ENCODE measurements at places on chromosomes 5 and 9.

DNA sequence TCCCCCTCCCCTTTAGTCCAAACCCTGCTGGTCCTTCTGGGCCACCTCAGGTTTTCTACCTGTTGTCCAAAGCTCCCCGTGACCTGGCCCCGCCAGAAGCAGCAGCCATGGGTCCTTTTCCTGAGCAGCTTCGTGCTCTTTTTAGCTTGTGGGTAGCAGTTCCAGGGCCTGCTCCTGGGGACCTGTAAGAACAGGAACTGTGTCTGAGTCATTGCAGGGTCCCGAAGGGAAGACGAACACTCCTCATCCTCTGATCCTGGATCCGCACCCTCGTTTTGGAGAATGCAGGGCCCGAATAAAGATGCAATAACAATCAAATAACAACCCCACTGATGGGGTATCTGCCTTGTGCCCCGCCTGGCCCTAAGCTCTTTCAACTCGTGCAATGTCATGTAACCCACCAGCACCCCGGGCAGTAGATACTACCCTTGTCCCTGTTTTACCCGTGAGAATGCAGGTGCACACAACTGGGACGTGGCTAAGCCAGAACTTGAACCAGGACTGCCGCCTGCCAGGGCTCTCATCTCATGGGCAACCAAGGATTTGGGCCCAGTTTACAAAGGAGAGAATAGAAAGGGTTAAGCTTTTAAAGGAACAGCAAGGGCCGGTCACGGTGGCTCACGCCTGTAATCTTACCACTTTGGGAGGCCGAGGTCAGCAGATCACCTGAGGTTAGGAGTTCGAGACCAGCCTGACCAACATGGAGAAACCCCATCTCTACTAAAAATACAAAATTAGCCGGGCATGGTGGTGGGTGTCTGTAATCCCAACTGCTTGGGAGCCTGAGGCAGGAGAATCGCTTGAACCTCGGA, 33.2 kb downstream of the NEK6 start:
- no peak for DNase-seq

- no peak for DNase-seq
These were observed 680.0 kb downstream of the SEMA5A start for GRCh38 chr5:8865686-8866374.

- no peak for DNase-seq
These were observed 95.5 kb upstream of the ERBIN start for GRCh38 chr5:65830856-65831255.

GRCh38 chr5:17215361-17215760, 2.1 kb upstream of the BASP1 start:
- DNase-seq, result no peak

DNA sequence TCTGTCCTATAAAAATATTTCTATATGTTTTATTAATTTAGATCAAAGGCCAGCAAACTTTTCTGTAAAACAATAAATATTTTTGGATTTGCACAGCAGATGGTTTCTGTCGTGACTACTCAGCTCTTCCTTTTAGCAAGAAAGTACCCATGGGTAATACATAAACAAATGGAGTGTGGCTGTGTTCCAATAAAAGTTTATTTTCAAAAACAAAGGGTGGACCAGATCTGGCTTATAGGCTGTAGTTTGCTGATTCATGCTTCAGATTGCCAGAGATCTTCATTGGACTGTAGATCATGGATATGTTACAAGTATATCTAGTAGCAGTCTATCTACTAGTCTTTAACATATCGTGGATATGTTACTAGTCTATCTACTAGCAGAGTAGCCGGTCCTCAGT, 590.5 kb downstream of the CSNK1G3 start:
- no peak for DNase-seq

- no peak for DNase-seq
These were observed 966.0 kb upstream of the COX7C start for GRCh38 chr5:85651731-85652130.

DNA sequence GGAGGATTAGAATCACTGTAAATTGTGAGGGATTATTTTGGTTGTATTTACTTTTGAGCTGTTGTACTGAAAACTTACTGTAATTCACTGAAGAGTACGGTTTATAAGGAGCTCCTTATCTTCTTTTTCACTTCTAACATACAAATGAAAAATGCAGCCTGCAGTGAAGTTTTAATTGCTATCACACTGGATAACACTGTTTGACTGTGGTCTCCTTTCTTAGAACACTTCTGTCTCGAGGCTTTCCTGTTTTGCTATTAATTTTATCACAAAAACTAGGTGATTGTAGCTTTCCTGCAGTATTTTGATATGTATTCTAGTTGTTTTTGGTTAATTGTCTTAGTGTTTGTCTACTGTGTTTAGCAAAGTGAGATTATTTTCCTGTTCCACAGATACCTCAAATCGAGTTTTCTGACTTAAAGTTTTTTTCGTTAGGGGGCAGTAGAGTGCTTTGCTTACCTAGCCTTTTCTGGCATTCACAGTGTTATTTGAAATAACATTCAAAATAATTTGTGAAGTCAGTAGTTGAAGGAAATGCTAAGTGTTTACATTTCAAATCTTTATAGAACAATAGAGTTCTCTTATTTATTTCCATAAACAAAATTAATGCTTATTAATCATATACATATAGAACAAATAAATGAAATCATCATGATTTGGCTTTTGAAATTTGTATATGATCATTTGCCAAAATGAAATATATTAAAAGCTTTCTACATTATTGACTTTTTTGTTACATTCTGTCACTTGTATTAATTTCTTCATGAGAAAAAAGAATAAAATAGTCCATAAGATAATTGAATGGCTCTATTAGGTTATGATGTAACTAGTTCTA, 52.9 kb downstream of the COMMD10 start:
- peak; percentile 16 for DNase-seq

DNA sequence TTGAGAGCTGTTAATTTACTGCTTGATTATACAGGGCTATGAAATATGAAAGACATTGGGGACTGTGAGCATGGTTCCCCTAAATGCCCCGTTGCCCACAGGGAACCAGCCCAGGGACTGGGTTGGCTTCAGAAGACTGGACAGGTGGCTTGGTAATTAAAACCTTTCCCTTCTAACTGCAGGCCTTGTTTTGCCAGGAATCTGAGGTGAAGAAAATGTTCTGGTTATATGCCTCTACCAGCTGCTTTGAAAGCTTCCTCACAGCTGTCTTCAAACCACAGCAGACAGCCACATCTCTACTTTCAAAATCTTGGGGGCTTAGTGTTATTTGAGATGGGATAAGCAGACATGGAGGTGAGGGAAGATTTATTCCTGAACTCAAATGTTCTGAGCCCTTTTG, 153.3 kb upstream of the SPRY4 start:
- no peak for DNase-seq

- DNase-seq, result no peak
These were observed 27.7 kb upstream of the SLC12A7 start for GRCh38 chr5:1139331-1140170.

DNA sequence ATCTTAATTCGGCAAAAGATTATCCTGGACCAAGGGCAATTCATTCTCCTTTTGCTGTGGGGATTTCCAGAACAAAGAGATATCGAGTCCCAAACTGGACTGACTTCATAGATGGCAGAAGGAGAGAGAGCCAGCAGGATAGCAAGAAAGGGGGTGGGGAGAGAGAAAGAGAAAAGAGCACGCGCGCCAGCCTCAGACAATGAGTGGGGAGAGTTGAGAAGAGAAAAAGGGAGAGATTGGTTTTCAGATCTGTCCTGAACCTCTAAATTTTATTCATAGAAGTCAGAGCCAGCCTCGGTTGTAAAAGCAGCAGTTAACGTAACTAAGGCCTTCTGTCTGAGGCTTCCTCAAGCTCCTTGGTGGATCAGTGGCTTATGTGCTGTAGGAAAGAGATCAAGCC, 55.3 kb upstream of the ALDH1B1 start:
- no peak for DNase-seq

- no peak for DNase-seq
These were observed 9.5 kb downstream of the MEF2C start for GRCh38 chr5:88873447-88873846.

DNA sequence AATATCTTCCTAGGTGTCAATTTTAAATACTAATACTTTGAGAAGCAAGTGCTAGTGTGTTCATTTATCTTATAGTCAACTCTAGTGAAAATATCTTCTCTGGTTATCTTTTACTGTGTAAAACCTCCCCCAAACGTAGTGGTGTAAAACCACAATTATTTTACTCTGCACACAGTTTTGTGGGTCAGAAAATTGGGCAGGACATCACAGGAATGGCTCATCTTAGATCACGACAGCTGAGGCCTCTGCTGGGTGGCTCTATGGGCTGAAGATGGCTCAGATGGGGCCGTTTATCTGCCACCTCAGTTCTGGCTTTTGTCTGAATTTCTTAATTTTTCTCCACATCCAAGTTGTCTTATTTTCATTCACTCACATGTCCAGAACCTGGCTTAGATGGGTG, 457.2 kb upstream of the ACTBL2 start:
- no peak for DNase-seq

DNA sequence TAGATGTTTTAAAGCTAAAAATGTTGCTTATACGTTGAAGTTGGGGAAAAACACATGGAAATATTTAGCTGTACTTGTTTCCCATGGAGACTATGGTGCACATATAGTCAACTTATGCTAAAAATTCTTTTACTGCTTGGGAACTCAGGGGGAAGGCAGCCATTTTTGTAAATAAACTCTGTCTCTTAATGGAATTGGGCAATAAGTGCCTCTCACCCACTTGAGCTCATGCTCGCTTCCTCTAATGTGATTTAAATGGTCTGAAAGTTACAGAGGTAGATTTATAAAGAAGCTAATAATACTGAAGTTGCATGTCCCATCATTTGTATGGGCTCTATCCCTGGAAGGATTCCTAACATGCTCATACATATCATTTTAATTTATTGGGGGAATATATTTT, 523.8 kb downstream of the RASEF start:
- no peak for DNase-seq

DNA sequence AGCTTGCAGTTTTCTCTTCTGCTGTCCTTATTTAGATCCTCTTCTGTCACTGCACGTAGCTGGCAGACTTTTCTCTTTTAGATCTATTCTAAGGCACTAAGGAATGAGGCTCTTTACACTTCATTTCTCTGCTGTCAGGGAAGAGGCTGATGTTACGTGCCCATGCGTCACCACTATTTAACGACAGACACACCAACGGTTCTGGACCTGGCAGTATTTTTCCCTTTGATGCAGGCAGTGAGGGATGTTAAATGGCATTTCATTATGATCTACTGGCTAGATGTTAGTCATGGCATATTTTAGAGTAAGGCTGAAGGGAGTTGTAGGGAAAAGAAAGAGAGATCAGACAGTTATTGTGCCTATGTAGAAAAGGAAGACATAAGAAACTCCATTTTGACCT, 8.2 kb upstream of the CRHBP start:
- DNase-seq, result no peak

DNA sequence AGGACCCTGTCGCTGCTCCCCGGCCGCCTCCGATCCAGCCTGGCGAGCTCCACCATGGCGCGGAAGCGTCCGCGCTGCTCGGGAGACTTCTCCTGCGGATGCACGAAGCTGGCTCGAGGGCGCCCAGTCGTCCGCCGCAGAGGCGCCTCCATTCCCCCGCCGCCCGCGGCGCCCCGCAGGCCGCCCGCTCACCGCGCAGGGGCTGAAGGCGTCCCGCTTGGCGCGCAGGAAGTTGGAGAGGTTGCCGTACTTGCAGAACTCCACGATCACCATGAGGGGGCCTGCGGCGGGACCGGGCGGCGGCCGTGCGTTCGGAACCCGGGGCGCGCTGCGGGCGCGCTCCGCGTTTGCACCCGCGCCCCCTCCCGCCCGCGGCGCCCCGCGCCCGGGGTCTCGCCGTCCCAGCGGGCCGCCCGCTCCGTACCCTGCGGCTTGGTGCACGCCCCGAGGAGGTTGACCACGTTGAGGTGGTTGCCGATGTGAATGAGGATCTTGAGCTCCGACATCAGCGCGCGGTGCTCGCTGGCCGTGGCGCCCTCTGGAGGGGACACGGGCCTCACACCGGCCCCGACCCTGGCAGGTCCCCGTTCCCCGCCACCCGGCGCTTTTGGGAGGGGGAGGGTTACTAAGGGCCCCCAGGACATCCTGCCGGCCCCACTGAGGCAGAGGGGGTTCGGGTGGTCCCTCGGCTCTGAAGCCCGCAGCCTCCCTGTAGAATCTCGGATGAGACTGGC, 27.7 kb upstream of the SCGB3A1 start:
- no peak for DNase-seq

DNA sequence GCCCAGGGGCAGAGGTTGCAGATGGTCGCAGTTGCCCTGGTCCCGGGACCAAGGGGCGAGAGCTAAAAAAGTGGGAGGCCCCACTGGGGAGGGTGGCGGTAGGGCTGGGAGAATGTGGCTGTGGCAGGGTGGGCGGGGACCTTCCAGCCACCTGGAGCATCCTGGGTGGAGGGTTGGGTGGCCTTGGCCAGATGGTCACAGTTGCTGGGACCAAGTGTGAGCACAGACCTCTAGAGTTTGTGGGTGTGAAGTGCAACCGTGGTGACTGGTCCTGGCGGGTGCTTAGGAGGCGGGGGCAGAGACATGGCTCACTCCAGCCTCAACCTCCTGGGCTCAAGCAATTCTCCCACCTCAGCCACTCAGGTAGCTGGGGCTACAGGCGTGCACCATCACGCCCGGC, 5.7 kb upstream of the TRAF2 start:
- no peak for DNase-seq

DNA sequence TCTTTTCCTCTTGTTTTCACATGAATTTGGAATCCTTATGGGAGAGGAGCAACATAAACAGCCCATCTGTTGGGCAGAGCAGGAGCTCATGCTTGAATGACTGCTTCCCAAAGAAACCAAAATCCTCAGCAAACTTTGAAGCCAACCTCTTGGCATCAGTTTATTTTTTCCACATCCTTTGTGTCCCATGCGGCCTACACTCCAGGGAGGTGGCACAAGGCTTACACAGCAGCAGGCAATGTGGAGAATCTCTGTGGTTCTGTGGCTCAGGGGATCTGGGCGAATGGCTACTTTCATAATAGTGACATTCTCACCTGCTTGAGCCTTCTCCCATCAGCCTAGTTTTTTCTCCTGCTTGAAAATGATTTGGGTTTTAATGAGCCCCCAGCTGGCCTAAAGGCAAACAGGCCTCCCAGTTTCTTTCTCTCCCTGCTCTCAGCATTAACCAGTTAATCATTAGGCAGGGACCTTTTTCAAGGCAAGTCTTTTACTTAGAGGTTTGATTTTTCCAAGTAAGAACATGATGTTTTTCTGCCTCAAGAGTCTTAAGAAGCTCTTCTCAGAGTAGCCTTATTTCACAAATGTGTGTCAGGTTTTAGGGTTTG, 370.3 kb downstream of the ARHGEF28 start:
- peak; percentile 1 for DNase-seq

DNA sequence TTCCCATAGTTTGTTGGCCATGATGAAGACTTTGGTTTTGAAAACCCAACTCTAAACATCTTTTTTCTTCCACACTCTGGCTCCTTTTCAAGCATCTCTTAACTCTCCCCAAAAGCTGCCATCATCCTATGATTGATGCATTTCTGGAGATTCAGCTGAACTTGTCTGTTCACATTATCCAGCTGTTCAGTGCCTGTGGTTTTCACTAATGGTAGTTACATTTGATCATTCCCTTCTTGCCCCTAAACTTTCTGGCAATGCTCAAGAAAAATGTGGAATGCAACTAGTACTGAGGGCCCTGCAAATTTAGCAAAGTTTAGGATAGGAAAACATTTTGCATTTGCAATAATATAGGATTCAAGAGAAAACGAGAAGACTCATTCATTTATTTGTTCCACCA, 267.5 kb downstream of the ENC1 start:
- no peak for DNase-seq

All from kidney epithelial cell (primary cell).